H7 (cell line): ENCODE measurements at places on chromosomes 3 and 15. TPM values are rescaled to one million over a fixed set of nuclear protein-coding genes. Genes with fewer than 3 reads are reported as not detected.

Gene RASGRP1
- 2.8 and 2.9 TPM in 2 replicates for total RNA-seq

Gene PLSCR5
- total RNA-seq = not detected in 2 replicates

Gene TRIM42
- total RNA-seq = not detected in 2 replicates

Gene RTP1
- 5.1 and 5.3 TPM in 2 replicates for total RNA-seq

Gene TEX55
- not detected in 2 replicates for total RNA-seq

Gene AGBL1
- total RNA-seq = not detected in 2 replicates

Gene KCNMB3
- 0.21 and 0.48 TPM in 2 replicates for total RNA-seq

Gene TGFBR2
- 4.3 and 6.4 TPM in 2 replicates for total RNA-seq

Gene MASP1
- 1.2 and 4.1 TPM in 2 replicates for total RNA-seq

Gene CTNNB1
- 723 and 740 TPM in 2 replicates for total RNA-seq

Gene AQP9
- total RNA-seq = not detected in 2 replicates

Gene SCAANT1
- not detected in 2 replicates for total RNA-seq

DNA sequence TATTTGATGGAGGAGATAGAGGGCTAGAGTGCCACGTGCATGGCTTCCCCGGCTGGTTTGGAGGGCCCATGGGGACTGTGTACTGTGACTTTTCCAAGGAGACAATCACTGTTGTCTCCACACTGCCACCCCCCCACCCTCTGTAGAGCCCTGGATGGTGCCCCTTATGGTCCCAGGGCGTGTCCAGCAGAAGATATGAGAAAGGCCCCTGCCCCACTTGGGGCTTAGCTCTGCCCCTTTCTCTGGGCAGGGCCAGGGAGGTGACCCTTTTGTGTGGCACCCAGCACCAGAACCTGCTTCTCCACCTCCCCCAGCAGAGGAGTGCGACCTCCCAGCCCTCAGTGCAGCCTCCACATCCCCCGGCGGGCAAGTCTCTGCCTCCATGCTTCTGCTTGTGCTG is 32.1 kb downstream of the SPSB4 start:
- DNase-seq = no peak

- peak; percentile 84 for DNase-seq
These were observed 2.9 kb downstream of the SCN5A start for GRCh38 chr3:38646630-38647029.

- DNase-seq = no peak
These were observed 8.0 kb downstream of the SH3BP5 start for GRCh38 chr3:15324379-15324808.

DNA sequence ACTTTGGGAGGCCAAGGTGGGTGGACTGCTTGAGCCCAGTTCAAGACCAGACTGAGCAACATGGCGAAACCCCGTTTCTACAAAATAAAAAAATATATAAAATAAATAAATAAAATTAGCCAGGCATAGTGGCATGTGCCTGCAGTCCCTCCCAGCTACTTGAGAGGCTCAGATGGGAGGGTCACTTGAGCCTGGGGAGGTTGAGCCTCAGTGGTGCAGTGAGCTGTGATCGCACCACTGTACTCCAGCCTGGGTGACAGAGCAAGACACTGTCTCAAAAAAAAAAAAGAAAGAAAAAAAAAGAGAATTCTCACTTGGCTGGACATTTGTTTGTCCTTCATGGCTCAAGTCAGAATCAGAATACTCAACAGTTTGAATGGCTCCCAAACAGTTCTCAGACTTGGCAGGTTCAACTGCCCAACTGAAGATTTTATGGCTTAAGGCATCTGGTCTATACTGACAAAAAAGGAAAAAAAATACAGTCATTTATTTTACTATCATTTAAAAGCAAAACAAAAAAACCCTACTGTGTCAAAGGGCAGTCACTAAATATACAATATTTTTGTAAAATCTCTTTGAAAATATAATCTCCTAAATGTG is 106.6 kb downstream of the FBXL22 start:
- no peak for DNase-seq

- no peak for DNase-seq
These were observed 6.5 kb upstream of the CORO2B start for GRCh38 chr15:68572309-68572708.

DNA sequence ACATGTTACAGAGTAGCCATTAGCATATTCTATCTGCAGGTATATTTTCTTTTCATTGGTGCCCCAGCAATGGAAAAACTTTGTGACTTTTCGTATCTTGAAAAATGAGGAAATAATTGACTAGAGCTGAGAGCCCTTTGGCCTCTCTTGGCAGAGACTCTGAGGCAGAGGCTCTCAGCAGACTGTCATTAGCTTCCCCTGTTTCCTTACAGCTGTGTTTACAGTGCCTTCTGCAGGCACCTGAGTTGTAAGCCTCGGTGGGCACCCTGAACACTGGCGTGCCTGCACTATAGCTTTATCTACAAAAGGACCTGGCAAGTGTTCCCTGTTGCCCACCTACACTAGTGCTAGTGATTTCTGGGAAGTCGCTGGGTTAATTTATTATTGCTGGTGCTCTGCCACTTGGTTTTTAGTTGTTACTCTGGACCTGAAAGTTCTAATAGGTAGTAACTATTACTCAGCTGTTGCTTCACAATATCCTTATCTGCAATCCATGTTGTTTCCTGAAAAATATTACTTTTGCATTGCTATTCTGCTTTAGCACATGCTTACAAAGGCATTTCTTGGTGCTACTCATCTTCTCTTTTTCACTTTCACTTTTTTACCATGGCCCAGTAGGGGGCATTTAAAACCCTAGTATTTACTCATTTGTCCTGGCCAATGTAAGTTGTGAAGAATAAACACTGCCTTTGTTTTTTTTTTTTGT is 7.8 kb upstream of the GPR171 start:
- no peak for DNase-seq

- DNase-seq = no peak
These were observed 46.5 kb downstream of the ADPGK start for GRCh38 chr15:72737061-72737460.

GRCh38 chr15:61017627-61018026 is 211.5 kb downstream of the RORA start:
- no peak for DNase-seq

- peak; percentile 70 for DNase-seq
These were observed 86.7 kb upstream of the LIMD1 start for GRCh38 chr3:45507820-45508317.

- DNase-seq = peak; percentile 40
These were observed 27.2 kb upstream of the WDR5B start for GRCh38 chr3:122443090-122443489.

GRCh38 chr3:123143669-123144411 is 57.9 kb upstream of the SEC22A start:
- DNase-seq = no peak

DNA sequence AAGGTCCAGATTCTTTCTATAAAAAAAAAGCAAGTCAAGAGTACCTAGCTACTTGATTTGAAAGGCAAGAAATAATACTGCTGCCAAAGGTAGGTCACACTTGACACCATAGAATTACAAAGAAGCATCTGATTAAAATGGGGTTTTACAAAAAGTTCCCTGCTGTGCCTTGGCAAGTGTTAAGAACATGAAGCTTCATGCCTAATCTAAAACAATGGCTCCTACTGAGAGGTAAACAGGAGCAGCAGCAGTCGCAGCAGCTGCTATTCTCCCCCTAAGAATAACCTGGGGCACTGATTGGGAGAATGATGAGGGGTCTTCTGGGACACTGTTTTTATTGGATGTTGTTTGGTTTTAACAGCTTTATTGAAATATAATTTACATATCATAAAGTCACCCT is 14.1 kb downstream of the UBP1 start:
- peak; percentile 44 for DNase-seq

- no peak for DNase-seq
These were observed 69.0 kb downstream of the SLC24A1 start for GRCh38 chr15:65690778-65691177.

GRCh38 chr3:102525624-102526023 is 90.8 kb downstream of the ZPLD1 start:
- no peak for DNase-seq

- no peak for DNase-seq
These were observed 80.1 kb downstream of the SLC6A1 start for GRCh38 chr3:11072631-11073030.

- DNase-seq = no peak
These were observed 52.1 kb downstream of the CRTC3 start for GRCh38 chr15:90581771-90582352.

- no peak for DNase-seq
These were observed 39.6 kb downstream of the MLH1 start for GRCh38 chr3:37032961-37033360.

- no peak for DNase-seq
These were observed 80.3 kb downstream of the TM4SF4 start for GRCh38 chr3:149554826-149555225.

DNA sequence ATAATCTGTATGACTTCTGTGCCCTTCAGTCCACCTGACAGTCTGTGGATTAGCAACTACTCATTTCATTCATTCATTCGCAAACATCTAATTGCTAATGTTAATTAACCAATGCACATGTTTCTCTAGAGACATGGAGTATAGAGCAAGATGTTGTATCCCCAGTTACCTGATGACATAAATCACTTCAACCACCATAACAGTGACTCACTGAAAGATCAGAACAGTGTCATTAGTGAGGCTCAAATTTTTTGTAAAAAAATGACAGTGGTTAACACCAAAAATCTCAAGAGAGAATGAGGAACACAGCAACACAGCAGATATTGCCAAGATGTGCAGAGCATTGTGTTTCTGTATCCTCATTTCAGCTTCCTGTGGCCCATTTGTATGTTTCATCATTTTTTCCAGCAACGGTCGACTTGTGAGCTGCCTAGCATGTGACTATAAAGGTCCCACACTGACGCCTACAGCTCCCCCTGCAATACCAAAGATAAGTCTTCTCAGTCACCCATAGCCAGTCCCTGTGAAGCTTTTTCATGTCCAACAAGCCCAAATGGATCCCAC is 3.7 kb upstream of the PLD1 start:
- no peak for DNase-seq

DNA sequence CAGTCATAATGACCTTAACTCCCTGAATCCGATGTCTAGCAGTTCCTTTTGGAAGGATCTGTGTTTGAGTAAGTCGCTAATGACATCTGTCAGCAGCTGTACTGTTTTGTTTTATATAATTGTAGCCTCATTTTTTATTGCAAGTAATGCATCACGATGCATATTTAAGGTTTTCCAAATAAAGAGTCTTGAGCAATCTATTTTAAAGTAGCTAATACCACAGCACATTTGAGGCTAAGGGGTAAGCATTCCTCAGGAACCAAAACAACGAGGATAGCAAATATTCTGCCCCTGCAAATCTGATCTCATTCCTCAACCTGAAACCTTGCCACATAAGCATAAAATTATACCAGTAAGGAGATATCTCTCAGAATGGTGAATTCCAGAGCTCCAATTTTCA is 98.7 kb downstream of the TBC1D5 start:
- no peak for DNase-seq

- DNase-seq = no peak
These were observed 88.1 kb downstream of the MBNL1 start for GRCh38 chr3:152356870-152357276.

- no peak for DNase-seq
These were observed 76.9 kb upstream of the FRMD4B start for GRCh38 chr3:69462826-69463100.

GRCh38 chr3:131728898-131729642 is 226.3 kb upstream of the MRPL3 start:
- no peak for DNase-seq

GRCh38 chr3:32620611-32621310 is 50.1 kb upstream of the DYNC1LI1 start:
- no peak for DNase-seq

DNA sequence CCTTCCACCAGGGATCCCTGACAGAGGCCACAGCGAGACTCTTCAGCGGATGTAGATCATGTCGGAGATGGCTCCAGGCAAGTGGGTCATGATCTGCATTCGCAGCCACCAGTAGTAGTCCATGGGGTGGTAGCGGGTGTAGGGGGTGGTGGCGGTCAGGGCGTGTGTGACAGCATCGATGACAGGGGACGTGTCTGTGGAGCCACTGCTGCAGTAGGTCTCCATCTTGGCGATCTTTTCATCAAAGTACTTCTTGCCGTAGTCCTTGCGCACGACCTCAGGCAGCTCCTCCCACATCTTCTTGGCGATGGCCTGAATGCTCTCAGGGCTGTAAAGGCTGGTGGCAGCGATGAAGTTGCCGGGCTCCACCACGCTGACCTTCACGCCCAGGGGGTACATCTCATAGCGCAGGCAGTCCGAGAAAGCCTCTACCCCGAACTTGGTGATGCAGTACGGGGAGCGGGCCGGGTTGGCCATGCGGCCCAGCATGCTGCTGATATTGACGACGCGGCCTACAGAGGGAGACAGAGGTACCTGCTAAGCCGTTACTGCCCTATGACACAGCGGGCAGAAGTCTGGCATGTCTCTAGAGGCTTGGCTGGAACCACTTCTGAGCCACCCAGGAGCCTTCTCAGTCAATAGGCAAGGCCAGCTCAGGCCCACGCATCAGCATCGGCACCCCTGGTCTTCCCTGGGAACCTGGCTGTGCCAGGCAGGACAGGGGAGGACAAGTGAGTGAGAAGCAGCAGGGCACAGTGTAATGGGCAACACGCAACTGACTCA is 43.7 kb downstream of the BDH1 start:
- peak; percentile 78 for DNase-seq

DNA sequence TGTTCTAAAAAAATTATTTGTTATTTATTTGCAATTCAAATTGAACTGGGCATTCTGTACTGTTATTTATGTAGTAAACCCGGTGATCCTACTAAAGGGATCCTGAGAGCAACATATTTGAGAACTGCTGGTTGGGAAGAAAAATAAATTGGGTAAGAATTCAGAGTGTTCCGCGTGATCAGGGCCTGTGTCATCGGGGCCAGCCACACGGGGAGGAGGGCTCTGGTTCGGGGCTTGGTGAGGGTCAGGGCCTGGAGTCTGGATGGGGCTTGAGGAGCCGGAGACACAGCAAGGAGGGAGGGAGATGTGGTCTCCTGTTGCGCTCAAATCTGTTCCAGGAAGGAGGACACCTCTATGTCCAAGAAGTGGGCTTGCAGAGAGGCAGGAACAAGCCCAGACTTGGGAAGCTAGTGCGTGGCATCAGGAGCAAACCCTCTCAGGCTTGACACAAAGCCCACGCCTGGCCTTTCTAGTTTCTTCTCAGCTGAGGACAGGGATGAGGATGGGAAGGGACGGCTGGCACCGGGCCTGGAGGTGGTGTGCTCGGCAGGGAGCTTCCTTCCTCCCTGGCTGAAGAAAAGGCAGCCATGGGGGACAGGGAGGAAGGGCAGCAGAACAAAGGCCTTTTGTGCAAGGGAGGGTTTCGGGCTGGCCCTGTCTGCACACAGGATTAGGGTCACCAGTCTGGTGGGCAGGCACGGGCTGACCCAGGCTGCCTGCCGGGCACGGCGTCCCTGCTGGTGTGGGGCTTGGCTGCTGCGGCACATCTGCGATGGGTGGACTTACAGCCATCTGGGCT is 22.9 kb upstream of the FBLN2 start:
- peak; percentile 71 for DNase-seq
